ENCODE measurements at places on chromosomes 4 and X.

- DNase-seq = no peak
These were observed 909.0 kb downstream of the CENPC start for GRCh38 chr4:66636349-66636748.

GRCh38 chr4:144645631-144646522, at the start of gene HHIP:
TSS of gene HHIP (plus strand) at chr4:144646156. CDS start at chr4:144646676, 520 bp downstream.
- DNase-seq = no peak

GRCh38 chr4:57369446-57369845, 259.3 kb upstream of the IGFBP7 start:
- no peak for DNase-seq

DNA sequence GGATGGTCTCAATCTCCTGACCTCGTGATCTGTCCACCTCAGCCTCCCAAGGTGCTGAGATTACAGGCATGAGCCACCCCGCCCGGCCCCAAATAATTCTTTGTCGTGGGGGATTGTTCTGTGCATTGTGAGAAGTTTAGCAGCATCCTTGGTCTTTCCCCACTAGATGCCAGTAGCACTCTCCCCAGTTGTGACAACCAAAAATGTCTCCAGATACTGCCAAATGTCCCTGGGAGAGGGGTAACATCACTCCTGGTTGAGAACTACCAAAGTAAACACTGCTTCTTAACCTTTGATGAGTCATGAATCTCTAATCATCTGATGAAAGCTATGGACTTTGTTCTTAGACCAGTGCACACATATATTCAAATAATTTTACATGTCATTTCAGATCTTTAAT, 90.7 kb upstream of the BRS3 start:
- DNase-seq = no peak

DNA sequence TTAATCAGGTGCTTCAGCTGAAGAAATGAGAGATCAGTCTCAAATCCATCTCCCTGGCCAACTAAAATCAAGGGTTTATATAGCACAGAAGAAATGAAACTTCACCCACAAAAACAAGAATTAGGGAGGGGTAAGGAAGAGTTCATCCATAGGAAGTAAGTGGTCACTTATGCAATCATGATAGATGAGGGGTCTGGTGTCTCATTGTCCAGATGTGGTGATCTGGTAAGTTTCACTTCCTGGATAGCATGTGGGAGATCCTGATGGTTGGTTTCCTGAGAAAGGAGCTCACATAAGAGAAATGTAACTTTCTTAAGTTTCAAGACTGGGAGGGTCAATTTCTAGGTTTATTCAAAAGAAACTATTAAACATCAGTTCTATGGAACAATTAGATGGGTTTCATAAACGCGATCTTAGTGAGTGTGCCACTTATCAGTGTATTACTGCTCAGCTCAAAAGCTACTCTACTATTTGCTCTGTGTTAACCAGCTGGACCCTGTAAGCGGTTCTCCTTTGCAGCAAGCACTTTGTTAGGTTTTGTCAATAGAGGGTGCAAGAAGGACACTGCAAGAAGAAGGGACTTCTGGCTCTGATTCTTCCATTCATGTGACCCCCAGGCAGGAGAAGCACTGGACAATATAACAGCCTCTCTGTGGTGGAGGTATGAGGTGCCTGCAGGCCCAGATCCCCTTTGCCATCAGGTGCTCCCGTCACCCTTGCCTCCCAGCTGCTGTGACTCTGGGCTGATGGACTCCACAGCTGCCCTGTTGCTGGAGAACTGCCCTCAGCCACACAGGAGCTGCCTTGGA, 35.4 kb upstream of the HPSE start:
- no peak for DNase-seq

DNA sequence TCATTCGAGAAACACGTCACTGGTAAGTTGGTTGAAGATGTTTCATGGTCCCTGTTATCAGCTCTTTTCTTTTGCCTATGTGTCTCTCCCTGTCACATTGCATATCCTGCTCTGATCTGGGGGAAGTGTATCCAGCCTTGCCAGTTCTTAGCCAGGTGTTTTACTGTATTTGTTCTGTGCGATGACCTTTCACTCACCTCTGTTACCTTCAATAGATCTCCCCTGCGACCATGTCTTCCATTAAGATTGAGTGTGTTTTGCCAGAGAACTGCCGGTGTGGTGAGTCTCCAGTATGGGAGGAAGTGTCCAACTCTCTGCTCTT, 2.6 kb downstream of the RGN start:
- no peak for DNase-seq

DNA sequence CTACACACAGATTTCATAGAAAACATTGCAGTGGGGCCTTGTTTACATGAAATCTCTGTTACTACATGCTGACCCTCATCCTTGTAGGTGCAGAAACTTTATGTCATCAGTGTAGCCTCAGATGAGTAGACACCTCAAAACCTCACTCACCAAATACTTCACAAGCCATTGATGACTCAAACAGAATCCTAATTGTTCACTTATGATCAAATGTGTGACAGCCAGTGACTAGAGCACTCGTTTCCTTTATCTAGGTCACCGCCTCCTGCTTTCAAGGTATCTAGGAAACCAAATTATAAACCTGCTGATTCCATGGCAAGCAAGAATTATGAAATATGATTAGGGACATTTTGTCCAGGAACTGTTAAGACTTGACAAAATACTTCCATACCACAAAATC, 255.8 kb upstream of the GPRIN3 start:
- peak; percentile 68 for DNase-seq

DNA sequence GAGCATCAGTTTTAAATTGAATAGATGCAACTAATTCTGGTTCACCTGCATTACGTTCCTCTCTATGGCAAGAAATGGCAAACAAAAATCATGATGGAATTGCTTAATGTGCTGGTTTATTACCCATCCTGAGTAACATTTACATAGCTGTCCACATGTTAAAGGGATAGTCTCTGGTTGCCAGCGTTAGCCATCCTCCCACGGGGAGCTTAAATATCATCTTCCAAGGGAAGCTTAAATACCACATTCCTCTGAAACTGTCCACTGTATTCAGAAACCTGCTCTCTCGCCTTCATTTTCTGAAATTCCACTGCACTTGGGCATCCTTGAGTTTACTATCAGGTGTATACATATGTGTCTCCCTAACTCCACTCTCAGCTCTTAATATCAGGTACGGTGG, 586.6 kb downstream of the TLL1 start:
- DNase-seq = no peak

DNA sequence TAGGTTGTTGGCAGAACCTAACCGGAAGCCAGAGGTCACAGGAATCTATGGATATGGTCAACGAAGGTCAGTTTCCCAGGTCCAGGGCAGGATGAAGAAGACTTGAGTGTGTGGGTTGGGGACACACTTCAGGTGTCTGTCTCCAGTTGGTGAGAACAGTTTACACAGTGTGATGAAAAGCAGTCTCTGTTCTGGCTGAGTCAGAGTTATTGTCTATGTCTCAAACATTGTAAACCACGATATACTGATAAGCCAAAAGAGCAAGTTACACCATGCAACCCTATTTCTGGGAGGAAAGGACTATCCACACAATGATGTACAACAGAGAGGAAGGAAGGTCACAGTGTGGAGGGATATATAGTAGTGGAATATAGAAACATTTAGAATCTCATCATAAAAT, 187.1 kb upstream of the C1QTNF7 start:
- DNase-seq = no peak

DNA sequence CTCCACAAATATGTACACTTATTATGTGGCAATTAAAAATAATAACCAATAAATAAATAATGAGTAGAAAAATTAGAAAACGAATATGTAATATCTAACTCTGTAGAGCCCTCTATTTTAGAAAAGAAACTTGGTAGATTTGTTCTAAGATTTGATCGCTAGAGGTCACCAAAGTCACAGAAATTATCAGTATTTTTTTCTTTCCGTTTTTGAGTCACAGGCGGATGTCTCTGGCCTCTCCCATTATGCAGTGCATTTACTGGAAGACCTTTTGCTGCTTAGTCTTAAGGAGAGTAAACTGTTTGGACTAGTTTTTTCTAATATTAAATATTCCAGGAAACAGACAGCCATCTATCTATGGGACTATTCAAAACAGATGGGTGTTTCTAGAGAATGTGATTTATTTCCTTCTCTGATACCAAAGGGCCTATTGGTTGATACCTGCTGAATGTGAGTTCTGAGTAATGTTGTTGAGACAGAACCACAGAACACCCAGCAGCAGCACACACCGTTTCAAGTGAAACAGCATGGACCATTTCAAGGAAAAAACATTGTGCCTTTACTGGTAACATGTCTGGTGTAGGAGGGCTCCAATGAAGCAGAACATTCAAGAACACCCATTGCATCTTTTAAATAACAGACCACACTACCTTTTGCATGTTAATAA, 34.0 kb upstream of the GYPA start:
- peak; percentile 69 for DNase-seq

- DNase-seq = peak; percentile 16
These were observed 541 bp downstream of the AIMP1 start for GRCh38 chr4:106316773-106317409.

DNA sequence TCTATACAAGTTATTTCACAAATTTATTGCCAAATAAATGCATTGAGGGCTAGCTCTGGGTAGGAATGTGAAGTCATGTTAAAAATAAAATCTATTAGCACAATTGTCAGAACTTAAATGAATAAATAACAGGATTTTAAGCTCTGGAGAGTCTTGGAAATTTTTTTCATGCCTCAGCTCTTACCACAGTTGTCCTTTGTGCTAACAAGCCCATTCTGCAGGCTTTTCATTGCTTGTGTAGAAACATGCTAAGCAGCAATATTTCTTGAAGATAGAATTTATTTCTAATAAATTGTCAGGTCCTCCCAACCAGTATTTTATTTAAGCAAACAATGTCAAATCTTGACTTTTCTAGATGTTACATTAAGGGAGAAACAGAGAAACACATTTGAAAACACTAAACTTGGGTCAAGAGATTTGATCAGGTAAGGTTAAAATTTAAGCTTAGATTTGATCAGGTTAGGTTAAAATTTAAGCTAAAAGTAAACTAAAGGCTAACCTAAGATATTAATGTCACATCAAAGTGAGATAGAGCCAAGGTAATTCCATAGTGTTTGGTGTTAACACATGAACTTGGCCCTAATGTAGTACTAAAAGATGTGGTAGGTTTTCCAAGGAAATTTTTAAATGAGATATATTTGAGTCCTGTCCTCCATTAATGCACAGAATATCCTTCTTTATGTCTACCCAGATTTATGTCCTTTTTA, 179.1 kb upstream of the IL1RAPL1 start:
- DNase-seq = no peak

- no peak for DNase-seq
These were observed 5.8 kb downstream of the TIFA start for GRCh38 chr4:112279882-112280315.

DNA sequence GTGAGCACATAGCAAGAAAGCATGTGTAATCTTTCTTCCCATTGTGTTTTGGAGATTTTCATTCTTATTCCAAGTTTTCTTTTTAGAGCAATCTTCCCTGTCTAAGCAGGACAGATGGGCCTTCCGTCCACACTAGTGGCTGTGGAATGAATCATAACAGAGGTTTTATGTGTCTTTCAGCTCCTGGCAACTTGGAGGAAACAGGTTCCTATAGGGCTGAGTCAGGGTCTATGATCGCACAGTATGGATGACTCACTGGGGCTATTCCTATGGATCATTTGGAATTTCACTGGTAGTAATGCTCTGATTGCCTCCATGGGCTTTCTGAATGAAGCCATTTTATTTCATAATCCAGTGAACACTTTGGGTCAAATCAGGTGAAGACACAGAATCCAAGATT, 51.8 kb upstream of the CBLL2 start:
- DNase-seq = no peak

GRCh38 chr4:142614621-142615323, 231.3 kb downstream of the INPP4B start:
- DNase-seq = peak; percentile 11

GRCh38 chr4:21652508-21653231, 295.9 kb downstream of the KCNIP4 start:
- no peak for DNase-seq

GRCh38 chrX:33062041-33062440, 149.3 kb downstream of the DMD start:
- DNase-seq = no peak

GRCh38 chr4:40649321-40649720, 19.7 kb upstream of the RBM47 start:
- no peak for DNase-seq

- DNase-seq = no peak
These were observed 246.2 kb downstream of the SCFD2 start for GRCh38 chr4:53119680-53120079.

- DNase-seq = peak; percentile 22
These were observed 34.5 kb upstream of the TLR2 start for GRCh38 chr4:153649572-153649991.

DNA sequence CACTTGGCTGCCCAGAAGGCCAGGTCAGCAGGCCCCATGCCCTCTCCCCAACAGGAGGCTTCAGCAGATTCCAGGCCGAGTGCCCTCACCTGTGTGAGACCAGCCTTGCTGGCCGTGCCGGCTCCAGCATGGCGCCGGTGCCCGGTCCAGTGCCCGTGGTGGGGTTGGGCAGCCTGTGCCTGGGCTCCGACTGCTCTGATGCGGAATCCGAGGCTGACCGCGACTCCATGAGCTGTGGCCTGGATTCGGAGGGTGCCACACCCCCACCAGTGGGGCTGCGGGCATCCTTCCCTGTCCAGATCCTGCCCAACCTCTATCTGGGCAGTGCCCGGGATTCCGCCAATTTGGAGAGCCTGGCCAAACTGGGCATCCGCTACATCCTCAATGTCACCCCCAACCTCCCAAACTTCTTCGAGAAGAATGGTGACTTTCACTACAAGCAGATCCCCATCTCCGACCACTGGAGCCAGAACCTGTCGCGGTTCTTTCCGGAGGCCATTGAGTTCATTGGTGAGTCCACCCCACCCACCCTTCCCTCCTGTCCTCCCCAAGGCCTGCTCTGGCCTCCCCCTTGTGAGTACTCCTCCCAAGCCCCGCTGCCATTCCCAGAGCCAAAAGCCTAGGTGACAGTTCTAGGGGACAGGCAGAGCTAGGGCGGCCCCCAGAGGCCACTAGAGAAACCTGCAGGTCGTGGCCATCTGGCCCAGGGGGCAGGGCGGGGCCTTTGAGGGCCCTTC, 2.3 kb downstream of the DUSP9 start:
- peak; percentile 26 for DNase-seq

- no peak for DNase-seq
These were observed 202.8 kb downstream of the SLIT2 start for GRCh38 chr4:20454515-20454914.

DNA sequence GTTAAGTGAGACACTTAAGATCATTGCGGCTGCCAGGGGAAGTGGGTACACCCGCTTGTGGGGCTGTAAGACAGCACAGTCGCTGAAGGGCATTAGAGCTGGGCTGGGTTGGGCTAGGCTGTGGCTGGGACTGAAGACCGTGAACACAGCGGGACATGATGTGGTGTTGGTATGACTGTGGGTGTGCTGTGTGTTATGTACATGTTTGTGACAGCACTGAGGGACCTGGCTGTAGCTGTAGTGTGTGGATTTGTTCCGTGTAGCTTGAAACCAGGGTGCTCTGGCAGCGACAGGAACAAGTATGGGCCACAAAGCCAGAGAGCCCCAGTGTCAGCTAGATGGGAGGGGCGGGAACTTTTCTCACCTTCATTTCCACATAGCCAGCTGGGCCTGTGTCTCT, 82.1 kb downstream of the NHSL2 start:
- DNase-seq = peak; percentile 2
